ENCODE measurements at places on chromosomes 1 and 21. TPM values are rescaled to one million over a fixed set of nuclear protein-coding genes. Genes with fewer than 3 reads are reported as not detected.

The SHE gene
- total RNA-seq: 0.93 TPM

The CELA2B gene
- total RNA-seq: not detected

The SGIP1 gene
- 61.1 TPM for total RNA-seq

The SPRR1A gene
- total RNA-seq: not detected

The NIBAN1 gene
- 33.3 TPM for total RNA-seq

The AIRE gene
- total RNA-seq: under 0.01 TPM

The RGL1 gene
- 44.1 TPM for total RNA-seq

The MYCL gene
- 0.12 TPM for total RNA-seq

The GFI1 gene
- total RNA-seq: 0.13 TPM

The TRIM62 gene
- total RNA-seq: 3.4 TPM

The ANXA9 gene
- 0.06 TPM for total RNA-seq

The CFHR3 gene
- not detected for total RNA-seq

The ATP1A4 gene
- total RNA-seq: not detected
